G401 (cell line): ENCODE measurements at places on chromosomes 12 and 14. TPM values are rescaled to one million over a fixed set of nuclear protein-coding genes. Genes with fewer than 3 reads are reported as not detected.
A peak's percentile ranks its signal among the peaks of the same experiment; 100 is the strongest.

Gene PTPRO
- not detected in 2 replicates for total RNA-seq

Gene LAG3
- total RNA-seq: 0.31 and 0.58 TPM in 2 replicates

Gene TAS2R43
- total RNA-seq: 0.71 TPM in 1 of 2 replicates, not detected in the other

GRCh38 chr12:111248236-111249017, 120.5 kb downstream of the PHETA1 start:
- no peak for DNase-seq

DNA sequence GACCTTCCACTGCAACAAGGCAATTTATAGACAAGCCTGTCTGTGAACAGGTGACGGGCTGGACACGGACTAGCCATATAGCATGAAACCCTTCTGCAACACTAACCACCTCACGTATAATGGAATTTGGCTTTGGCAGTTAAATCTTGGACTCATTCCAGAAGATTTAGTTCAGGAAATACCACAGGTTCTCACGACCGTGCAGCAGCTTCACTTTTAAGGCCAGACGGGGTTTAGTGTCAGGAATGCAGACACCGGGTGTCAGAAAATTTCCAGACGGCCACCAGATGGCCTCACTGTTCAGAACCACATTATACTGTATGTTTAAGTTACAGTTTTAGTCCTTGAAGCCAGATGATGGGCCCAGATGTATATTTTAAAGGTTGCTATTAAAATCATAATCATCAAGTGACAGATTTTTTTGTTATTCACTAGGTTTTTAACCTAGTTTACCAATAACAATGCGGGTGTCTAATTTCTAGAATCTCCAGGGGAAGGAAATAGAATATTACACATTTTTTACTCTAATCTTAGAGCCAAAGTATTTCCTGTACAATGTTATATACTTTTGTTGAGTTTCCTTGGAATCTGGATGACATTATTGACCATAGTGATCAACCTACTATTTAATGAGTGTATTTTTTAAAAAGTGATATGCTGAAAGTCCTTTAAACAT, 90.5 kb upstream of the TMPO start:
- peak; percentile 72 for DNase-seq

GRCh38 chr12:104243551-104243950, 28.0 kb downstream of the TXNRD1 start:
- DNase-seq: no peak

GRCh38 chr14:74507085-74507484, 13.5 kb downstream of the ISCA2 start:
- peak; percentile 57 for DNase-seq

DNA sequence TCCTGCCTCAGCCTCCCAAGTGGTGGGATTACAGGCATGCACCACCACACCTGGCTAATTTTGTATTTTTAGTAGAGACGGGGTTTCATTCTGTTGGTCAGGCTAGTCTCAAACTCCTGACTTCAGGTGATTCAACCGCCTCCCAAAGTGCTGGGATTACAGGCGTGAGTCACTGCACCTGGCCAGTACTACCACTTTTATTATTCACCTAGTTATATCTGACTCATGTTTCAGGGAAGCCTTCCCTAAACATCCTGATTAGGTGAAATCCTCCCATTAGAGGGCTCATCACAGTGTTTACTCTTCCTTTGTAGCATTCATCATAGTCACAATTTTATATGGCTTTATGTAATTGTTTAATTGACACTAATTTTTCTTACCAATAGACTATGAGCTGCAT, 295.3 kb upstream of the SOX5 start:
- DNase-seq: no peak

DNA sequence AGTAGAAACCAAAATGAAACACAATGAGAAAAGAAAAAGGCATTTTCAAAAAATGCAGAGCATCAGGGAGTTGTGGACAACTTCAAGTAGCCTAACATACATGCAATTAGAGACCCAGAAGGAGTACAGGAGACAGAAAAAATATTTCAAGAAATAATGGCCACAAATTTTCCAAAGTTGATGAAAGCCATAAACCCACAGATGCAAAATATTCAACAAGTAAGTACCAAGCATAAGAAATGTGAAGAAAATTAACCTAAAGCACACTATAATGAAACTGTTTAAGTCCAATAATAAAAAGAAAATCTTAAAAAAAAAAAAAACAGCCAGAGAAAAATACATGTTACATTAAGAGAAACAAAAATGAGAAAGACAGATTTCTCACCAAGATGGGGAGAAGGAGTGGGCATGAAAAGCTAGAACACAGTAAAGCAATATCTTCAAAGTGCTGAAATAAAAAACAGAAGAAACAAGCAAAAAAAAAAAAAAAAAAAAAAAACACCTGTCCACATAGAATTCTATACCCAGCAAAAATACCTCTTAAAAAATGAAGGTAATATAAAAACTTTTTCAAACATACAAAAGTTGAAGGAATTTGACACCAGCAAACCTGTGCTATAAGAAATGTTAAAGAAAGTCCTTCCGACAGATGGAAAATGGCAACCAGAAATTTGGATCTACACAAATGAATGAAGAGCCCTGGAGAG, 77.1 kb downstream of the PRKAB1 start:
- no peak for DNase-seq

DNA sequence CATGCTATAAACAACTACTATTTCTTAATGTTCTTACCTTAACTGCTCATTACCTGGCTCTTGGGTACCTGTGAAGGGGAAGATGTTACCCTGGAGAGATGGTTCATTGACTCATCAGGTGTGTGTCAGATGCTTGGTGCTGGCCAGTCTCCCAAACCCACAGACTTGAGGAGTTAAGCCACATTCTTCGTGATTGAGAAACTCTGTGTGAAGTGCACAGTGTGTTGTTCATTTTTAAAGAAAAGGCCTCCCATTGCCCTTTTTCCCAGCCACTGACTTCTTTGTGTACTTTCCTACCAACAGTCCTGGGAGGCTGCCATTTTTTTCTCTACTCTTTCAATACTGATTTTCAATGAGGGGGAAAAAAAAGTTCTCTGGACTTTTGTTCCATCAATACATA, 3.2 kb downstream of the MGST1 start:
- peak; percentile 16 for DNase-seq

GRCh38 chr12:4984344-4984743, 59.3 kb upstream of the KCNA5 start:
- DNase-seq: no peak

GRCh38 chr12:44663291-44663690, 212.8 kb downstream of the NELL2 start:
- DNase-seq: no peak
